ENCODE measurements at places on chromosomes 16 and 17. TPM values are rescaled to one million over a fixed set of nuclear protein-coding genes. Genes with fewer than 3 reads are reported as not detected.

DNA sequence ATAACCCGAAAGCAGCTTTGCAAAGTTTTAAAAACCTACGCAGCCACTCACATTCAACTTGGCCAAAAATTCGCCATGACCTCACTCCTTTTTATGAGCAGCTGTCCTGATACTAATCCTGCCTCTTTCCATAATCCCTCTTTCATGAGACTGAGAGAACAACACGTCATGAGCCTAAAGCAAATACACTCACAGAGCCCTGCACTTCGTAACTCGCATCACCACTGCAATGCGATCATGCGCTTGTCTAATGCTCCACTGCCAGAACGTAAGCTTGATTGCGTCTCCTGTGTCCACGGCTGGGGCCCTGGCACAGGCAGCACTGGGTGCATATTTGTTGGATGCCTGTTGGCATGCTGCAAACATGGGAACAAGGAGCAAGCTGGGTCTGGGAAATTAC is 36.2 kb downstream of the CDRT4 start:
- no peak for DNase-seq

DNA sequence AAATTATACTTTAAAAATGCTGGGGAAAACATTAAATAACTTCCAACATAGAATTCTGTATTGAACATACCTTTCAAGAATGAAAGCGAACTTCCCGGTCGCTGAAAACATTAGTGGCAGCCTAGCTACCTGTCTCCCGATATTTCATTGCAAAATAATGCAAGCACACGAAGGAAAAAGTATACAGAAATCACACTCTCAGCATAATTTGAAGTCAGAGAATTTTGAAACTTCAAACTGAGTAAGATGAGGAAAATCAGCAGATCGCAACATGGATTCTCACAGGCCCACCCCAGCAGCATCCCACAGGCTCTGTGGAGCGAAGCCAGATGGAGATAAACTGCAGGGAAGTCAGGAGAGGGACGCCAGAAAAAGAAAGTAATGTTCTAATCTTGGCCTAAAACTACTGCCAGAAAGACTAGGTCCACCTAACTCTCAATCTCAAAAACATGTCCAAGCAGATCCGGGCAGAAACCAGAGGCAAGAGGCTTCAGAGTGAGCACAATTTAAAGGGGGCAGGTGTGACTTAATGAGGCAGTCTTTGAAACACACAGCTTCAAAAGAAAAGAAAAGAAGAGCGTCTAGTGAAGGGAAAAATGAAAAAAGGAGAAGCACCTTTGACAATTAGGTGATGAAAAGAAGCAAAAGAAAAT is 4.8 kb upstream of the GOSR1 start:
- no peak for DNase-seq

DNA sequence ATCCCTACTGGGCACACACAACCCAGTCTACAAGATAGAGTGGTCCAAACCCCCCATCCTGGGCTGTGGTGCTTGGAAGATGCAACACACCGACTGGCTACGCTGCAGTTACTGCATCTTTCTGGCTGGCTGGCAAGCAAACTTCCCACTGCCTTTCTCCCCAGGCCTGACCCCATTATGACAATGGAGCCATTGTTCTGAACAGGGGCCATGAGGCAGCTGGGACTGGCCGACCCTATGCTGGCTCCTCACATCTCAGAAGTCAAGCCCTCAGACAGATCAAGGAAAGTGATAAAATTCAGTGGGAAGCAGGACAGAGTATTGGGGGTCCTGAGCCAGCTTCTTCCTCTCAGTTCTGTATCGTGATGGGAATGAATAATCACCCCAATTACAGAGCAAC is 364.1 kb upstream of the ASIC2 start:
- DNase-seq, result no peak

DNA sequence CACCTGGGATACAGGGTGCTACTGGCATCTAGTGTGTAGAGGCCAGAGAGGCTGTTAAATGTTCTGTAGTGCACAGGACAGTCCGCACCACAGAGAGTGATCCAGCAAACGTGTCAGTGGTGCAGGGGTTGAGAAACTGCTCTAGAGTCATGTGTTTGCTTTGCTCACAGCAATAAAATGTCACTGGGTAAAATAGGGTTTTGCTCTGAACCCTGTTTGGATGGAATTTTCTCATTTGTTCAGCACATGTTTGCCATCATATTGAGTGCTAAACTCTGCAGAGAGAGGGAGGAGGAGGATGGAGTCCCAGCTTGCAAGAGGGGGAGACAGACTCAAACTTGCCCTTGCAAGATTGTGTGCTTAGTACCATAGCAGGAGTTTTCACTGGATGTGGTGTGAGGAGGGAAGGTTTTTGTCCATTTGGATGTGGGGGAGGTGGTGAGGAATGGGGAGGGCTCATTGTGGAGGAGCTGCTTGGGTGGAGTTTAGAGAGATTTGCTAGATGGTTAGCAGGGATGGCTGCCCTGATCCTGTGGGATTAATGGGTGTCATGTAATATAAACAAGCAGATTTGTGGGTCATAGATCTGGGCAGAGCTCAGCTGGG is 11.8 kb downstream of the PLCG2 start:
- peak; percentile 89 for DNase-seq

DNA sequence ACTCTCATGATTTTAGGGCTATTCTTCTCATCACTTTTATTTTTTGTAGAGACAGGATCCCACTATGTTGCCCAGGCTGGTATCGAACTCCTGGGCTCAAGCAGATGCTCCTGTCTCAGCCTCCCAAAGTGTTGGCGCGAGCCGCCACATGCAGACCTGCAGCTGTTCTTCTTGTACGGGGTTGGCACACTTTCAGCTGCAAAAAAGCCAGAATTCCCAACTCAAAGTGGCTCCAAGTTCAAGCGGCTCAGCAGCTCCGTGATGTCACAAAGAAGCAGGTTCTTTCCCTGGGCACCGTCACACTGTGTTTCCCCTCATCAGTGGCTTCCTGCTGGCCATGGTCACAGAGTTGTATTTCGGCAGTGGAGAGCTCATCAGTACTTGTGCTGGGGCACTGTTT is 6.7 kb upstream of the SBK1 start:
- no peak for DNase-seq

DNA sequence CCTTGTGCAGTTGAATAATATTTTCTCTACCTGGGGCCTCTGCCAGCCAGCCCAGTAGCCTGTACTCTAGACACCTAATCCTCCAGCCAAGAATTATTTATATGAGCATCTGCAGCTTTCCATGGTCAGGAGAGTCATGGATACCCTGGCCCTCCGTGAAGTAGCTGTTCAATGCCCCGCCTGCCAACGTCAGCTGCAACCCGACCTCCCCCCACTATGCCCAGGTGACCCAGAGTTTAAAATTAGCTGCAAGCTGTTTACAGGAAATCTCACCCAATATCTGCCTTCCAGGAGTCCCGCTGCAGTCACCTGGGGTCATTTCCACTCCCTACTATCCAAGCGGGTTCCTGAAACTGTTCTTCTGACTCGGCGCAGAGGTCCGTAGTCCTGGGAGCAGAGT is 12.3 kb downstream of the SDR42E2 start:
- peak; percentile 24 for DNase-seq

DNA sequence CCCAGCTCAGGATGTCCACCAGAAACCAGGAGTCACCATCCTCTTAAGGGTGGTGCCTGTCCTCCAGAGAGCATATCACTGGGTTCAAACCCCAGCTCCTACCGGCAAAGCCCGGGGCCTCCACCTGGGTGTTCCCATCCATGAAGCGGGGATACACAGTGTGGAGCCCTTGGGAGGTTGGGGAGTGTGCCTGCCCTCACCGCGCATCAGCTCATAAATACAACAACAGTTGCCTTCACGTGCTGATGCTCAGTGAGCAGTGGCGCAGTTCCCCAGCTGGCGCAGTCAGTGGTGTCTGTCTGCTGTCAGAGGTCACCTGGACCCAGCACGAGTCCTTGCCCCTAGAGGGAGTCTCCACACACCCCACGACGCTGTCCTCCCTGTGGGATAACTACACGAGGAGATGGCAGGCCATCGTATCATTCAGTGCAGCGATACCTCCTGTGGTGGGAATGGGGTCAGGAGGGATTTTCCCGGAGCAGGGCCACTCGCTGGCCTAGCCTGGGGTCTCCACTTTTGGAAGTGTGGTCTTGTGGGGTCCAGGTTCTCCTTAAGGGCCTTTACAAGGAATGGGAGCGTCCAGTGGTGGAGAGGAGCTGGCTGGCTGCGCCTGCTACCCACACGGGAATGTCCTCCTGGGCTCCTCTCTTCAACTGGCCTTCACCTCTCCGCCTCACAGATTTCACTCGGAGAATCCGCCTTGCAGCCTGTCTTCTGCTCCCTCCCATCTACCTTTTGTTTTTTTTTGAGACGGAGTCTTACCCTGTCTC is 2.3 kb upstream of the ELOB start:
- peak; percentile 47 for DNase-seq

KRTAP9-8 gene
- not detected for polyA plus RNA-seq

CES5A gene
- polyA plus RNA-seq, result not detected
